ENCODE measurements at places on chromosomes 16 and 17. TPM values are rescaled to one million over a fixed set of nuclear protein-coding genes. Genes with fewer than 3 reads are reported as not detected.

DNA sequence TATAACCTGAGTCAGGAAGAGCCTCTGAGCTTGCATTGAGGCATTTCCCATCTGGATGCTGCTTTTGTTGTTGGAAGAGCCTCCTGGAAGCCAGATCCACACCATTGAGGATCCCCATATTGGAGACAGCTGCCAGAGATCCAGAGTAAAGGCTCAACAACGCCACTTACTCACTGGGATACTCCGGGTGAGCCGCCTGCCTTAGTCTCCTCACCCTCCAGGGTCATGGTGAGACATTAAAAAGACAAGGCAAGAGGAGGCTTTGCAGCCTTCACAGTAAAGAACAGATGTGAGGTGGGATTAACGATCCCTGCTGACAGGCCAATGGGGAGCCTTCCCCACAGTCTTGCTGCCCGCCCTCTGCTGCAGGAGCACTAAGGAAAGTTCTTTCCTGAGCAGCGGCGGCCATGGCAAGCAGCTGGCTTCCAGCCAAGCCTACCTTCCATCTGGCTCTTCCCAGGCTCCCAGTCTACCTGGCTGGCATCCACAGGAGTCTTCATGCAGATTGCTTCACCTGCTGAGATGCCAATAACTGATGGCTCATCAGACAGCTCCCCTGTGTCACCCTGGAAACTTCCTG is 198.5 kb downstream of the CYLD start:
- no peak for DNase-seq

DNA sequence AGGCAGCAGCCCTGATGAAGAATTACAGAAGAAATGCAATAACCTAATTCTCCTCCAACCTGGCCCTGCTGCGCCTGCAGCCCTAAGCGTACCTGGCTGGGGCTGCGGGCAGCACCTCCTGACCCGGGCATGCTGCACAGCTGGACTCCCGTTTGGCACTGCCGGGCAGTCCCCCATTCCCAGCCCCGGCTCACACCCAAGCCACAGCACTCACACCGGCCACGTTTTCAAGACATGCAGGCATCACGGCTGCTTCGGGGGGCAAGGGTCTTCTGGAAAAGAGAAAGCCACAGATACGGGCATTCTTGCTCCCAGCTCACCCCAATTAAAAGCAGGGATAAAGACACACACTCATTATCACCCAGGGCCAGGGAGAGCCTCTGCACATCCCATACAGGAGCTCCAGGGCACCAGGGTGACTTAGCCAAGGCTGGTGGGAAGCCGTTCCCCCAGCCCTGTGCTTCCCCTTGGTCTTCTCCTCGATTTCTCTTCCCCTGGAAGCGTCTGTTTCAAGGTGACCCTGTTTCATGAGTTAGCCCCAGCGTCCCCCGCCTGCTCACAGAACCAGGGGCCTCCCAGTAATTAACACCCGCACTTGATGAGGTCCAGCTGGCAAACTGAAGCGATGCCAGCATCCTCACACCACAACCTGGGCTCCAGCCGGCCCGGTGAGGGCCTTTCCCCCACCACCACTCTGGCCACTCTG is 216.7 kb downstream of the C16orf78 start:
- no peak for DNase-seq

- no peak for DNase-seq
Measured at GRCh38 chr16:79053577-79053976, 547.0 kb downstream of the MAF start.

Gene CEP295NL
- 0.69 TPM for total RNA-seq

- DNase-seq: peak; percentile 81
Measured at GRCh38 chr17:82204831-82205719, 7.6 kb downstream of the CCDC57 start.

DNA sequence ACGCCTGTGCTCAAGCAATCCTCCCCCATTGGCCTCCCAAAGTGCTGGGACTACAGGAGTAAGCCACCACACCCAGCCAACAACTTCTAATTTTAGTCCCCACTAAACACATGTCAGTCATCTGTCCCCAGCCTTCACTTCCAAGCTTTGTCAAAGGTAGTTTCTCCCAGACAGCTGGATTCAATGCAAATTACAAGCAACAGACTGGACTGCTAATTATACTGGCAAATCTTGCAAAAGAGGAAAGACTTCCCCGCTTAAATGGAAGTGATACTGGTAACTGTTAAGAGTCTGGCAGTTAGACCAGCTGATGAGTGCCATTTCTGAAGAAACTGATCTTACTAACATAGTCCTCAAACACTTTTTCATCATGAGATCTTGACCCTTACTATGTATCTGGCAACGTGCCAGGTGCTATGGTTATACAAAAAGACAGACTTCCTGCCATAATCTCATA is 8.2 kb upstream of the GGA2 start:
- DNase-seq: no peak

GRCh38 chr17:56804454-56804853 is 29.3 kb downstream of the C17orf67 start:
- DNase-seq: no peak

Gene TEKT1
- not detected for total RNA-seq

DNA sequence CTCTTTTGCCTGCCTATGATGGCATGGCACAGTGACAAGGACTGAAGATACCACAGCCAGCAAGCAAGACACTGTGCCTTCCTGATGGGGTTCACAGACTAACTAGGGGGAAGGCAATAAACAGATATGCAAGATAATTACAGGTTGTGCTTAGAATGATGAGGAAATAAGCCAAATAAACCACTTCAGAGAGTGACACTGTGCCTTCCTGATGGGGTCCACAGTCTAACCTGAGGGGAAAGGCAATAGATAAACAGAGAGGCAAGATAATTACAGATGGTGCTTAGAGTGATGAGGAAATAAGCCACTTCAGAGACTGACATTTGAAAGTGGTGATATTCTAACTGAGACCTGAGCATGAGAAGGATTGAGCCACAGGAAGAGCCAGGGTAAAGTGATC is 84.2 kb downstream of the HS3ST2 start:
- DNase-seq: no peak

Gene ROGDI
- total RNA-seq: 24.5 TPM

GRCh38 chr17:27478901-27479538 is 22.8 kb downstream of the KSR1 start:
- no peak for DNase-seq

DNA sequence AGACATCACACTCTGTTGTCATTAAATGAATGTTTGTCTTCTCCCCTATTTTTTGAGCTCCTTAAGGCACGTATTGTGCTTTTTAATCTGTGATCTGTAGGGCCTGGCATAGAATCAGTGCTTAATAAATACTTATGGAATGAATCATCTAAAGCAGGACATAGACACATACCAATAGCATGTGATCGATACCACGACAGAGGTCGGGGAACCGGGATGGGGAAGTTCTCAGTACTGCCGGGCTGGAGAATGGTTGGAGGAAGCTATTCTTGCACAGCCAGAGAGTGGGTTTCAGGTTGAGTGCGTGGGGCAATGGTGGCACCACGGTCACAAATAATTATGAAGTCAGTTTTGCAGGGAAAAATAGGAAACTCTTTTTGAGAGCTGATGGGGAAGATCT is 26.8 kb downstream of the NLRP1 start:
- peak; percentile 72 for DNase-seq

Measured in renal cortical epithelial cell (primary cell).